ENCODE measurements at places on chromosomes 2 and 18. TPM values are rescaled to one million over a fixed set of nuclear protein-coding genes. Genes with fewer than 3 reads are reported as not detected.

DNA sequence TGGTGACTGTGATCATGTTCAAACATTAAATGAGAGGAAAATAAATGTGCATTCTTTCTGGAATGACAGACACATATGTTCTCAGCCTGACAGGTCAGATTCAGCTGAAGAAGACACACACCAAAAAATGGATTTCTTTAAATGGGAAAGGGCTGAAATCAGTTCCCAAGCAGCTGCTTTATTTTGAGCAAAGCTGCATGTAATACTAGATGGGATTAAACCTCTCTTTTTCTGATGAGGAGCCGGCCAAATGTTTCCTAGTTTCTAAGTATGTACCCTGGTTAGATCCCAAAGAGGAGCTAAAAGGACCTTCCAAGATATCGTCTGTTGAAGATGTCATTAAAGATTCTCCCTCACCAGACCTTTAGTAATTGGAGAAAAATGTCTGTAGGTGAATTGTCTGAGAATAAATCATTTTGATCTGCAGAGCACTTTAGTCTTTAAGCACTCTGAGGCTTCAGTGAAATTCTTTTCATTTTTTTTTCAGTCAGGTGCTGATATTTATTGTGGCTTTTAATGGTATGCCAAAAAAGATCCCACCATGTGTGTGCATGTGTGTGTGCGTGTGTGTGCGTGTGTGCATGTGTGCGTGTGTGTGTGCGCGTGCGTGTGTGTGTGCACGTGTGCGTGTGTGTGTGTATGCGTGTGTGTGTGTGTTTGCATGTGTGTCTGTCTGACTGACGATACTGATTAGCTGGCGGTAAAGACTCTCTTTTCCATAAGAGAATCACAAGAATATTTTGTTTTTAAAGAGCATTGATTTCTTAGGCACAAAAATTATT is 175.8 kb downstream of the IRS1 start:
- no peak for DNase-seq

DNA sequence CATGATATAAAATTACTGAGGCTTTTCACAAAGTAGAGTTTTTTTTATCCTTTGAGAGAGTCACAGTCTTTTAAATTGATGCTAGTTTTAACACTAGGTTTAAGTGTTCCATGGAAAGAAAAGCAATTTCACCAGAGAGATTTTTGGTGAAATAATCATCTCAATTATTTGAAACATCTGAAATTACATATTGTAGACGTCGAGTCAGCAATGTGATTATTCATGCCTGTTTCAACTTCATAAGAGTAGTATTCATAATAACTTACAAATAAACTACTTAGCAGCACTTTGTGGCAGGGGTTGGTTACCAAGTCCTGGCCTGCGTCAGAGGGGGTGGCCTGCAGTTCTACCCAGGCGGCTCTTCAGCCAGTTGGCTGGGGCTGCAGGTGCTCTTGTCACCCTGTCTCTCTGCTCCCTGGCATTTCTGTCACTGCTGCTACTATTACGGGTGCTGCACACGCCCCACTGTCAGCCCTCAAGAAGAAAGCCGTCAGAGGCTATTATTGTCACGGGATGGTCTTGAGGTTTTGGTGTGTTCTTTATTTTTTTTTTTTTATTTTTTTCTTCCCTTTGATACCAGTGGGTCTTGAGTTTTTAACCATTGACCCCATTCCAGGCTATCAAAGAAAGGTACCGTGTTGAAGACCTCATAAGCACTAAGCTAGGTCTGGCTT is 50.4 kb downstream of the MALT1 start:
- DNase-seq, result no peak

DNA sequence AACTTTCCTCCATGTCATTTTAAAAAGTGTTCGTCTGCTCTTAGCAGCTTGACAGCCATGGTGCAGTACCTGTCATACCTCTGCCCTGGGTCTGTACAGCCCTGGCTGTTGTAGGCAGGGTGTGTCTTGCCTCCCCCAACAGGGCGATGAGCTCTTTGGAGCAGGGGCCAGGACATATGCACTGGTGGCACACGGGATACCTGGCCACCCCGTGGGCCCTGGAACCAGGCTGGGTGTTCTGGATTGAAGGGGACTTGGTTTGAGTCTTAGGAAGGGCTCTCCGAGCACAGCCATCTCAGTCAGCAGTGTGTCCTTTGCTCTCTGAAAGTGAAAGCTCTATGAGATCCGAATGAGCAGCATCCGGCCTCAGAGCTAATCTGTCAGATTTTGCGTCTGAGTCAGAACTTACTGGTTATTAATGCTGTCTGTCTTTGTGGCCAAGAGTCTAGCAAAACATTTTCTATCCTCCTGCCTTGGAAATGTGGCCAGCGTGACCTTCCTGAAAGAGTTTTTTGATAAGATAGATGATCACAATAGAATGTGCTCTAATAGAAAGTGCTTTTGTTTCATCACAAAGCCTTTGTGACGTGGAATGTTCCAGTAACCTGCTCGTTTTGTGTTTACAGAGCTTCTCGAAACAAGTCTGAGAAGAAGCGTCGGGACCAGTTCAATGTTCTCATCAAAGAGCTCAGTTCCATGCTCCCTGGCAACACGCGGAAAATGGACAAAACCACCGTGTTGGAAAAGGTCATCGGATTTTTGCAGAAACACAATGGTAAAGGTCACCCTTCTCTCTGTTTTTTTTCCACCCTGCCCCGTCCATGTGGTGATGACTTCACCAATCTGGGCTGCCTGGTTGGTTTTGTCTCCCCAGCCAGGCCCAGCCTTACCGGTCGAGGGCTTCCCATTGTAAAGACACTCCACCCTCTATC is 77.3 kb upstream of the RPL31 start:
- DNase-seq, result peak; percentile 78

DNA sequence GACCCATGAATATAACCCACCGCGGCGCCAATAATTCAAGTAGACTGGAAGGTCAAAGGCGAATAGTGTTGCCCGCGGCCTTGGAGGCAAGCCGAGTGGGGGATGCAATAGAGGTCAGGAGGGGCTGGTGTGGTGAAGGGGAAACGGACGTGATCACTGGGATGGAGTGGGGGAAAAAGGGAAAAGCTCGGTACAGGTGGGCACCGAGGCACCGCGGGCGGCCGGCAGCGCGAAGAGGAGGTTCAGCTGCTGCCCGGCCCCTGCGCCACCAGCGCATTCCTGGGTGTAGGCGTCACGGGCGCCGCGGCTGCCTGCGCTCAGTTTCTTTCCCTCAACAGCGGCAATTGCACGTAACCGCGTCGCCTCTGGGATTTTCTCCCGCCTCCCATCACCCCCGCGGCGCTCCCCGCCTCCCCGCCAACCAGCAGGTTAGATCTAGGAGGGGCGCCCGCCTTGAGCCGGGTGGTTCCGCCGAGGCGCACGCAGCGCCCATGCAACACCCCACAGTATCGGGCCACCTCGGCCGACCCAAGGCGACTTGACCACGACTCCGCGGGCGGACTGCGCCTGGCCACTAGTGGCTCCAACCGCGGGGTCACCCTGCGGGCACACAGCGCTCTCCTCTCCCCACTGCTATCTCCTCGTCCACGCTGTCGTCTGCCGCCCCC is 1.5 kb downstream of the RND3 start:
- peak; percentile 76 for DNase-seq

DNA sequence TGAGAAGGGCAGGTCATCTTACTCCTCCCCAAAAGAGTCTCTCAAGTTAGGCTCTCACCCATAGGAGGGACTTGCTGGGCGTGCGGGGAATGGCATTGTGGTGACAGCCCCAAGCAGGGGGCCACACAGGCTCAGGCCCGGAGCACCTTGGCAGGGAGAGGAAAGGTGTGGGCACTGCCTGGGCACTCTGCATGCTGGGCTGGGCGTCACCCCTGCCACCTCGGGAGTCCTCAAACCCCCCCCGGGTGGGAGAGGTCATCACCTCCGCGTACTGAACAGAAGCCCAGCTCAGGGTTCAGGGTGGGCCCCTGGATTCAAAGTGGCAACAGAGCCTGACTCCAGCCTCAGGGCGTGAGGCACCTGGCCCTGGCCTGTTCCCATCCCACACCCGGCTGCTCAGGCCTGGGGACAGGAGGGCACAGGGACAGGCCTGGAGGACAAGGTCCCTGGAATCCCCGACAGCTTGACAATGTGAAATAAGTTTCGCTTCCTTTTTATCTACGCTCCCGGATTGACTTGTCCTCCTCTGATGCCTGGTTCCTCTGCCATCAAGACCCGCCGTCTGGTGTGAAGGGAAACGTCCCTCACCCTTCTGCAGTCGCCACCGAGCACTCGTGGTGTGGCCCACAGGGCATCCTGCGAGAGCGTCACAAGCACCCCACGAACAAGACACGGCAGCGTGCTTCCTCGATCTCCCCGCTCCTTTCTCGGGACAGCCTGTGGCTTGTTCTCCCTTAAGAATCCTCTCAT is 97.8 kb downstream of the HDAC4 start:
- DNase-seq, result no peak

DNA sequence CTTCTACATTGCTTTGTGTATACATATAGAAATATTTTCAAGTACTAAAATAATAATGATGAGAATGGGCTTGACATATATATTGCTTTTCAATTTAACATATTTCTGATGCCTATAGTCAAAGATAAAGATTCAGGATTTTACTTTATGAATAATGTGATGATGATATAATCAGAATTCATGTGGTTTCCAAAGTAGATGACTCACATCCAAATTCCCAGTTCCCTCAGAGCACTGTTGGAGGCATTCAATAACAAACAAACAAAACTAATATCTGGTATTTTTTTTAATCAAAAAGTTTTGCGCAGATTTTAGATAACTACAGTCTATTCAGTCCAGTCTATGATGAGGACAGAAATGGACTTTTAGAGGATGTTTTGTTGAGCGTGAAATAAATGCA is 2094.5 kb upstream of the CELF4 start:
- peak; percentile 18 for DNase-seq

- no peak for DNase-seq
Observed at GRCh38 chr2:104046466-104046865, 807.4 kb upstream of the POU3F3 start.

DNA sequence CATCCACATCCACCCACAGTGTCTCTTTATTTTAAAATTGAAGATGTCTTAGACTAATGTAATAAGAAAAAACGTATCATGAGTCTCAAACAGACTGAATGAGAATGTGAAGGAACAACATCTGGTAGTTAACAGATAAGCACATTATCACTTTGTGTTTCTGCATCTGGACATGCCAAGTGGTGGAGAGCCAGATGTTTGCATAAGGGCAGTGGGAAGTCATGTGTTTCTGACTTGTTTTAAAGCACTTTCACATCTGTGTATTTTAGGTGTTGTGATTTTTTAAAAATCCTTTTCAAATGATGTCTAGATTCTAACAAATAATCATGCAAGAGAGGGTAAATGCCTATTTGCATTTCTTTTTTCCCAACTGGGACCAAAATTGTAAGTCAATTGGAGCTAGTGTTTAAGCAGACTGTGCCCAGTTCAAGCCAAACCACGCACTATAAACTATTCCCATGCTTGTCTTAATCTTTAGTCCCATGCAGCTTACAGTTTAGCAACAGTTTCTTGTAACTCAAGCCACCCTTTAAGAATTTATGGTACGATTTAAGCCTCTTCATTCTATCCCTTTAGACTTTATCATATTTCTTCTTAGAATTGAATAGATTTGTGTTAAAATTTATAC is 272.7 kb upstream of the DOK6 start:
- peak; percentile 44 for DNase-seq

GRCh38 chr2:190320696-190321095 is 1.1 kb upstream of the HIBCH start:
- DNase-seq, result no peak

GRCh38 chr2:20916604-20917286 is 93.8 kb upstream of the LDAH start:
- DNase-seq, result peak; percentile 21

- DNase-seq, result no peak
Observed at GRCh38 chr2:205352094-205352493, 330.2 kb upstream of the NRP2 start.

DNA sequence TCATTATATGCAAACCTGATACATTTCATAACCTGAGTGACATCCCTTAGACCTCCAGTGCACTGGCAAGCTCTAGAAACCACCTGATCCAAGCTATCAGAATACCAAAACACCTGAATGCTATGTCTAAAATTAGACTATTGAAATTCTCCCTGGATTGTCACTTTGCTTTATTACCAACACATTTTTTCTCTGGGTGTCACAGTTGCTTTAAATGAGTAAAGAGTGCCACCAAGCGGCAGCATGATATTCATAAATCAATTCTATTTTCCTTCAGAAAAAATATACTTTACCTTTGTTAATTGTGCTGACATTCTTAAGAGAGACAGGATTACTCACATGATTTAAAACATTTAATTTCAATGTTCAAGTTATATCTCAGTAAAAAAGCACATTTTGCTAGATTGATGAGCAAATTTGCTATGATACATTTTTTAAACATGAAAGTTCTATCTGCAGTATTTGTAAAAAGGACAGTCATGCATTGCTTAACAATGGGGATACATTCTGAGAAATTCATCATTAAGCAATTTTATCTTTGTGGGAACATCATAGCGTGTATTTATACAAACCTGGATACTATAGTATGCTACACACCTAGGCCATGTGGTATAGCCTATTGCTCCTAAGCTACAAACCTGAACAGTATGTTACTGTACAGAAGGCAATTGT is 338.4 kb upstream of the SLC39A10 start:
- peak; percentile 52 for DNase-seq

GRCh38 chr2:224572338-224572737 is 12.8 kb downstream of the CUL3 start:
- DNase-seq, result no peak

- DNase-seq, result peak; percentile 86
Observed at GRCh38 chr2:8090748-8091700, 590.8 kb upstream of the ID2 start.

DNA sequence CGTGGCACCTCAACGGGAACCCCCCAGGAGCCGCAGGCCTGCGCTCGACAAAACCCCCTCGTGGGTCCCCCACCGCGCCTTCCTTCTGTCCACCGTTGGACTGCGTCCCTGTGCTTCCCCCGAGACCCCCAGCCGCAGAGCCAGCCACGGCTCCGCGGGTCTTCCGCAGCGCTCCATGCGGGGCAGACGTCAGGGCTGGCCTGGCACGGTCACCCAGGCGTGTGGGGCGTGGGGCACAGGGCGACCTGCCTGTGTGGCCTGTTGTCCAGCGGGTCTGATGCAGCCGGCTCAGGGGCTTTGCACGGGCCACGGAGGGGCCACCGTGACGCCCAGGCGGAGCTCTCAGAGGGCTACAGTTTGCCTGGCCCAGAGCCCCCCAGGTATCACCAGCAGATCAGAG is 11.0 kb downstream of the NFATC1 start:
- DNase-seq, result no peak

The MBD1 gene
- total RNA-seq, result 70.9 TPM

The ERBB4 gene
- total RNA-seq, result not detected

The MC2R gene
- total RNA-seq, result not detected

The G6PC2 gene
- not detected for total RNA-seq

The RESP18 gene
- total RNA-seq, result not detected

The OXER1 gene
- total RNA-seq, result under 0.01 TPM

The PROKR1 gene
- not detected for total RNA-seq

The IL1F10 gene
- total RNA-seq, result not detected

The CD8A gene
- total RNA-seq, result not detected

The ASB18 gene
- total RNA-seq, result not detected
